ENCODE measurements at places on chromosomes 6 and 20. TPM values are rescaled to one million over a fixed set of nuclear protein-coding genes. Genes with fewer than 3 reads are reported as not detected.

Gene DLK2
- total RNA-seq = 3.2 TPM

Gene PRPH2
- total RNA-seq = 0.91 TPM

Gene NKX2-2
- not detected for total RNA-seq

Gene PNLDC1
- total RNA-seq = not detected

Gene SLC26A8
- total RNA-seq = 0.18 TPM

Gene PPIL6
- total RNA-seq = 2.9 TPM

Gene BTNL2
- total RNA-seq = not detected

Gene PBOV1
- total RNA-seq = not detected

Gene NFYA
- 33.2 TPM for total RNA-seq

Gene FOXS1
- total RNA-seq = not detected

Gene SMAP1
- total RNA-seq = 21.9 TPM

Gene DDX43
- 0.94 TPM for total RNA-seq

Gene RIPOR2
- total RNA-seq = 12.1 TPM

Gene CRYBG1
- total RNA-seq = 107 TPM

Gene NKAPL
- total RNA-seq = 1.4 TPM

Gene CLIC5
- total RNA-seq = 8.0 TPM

Gene AIF1
- 6.7 TPM for total RNA-seq

Gene TMEM217
- total RNA-seq = 1.2 TPM

Gene KIF13A
- 57.7 TPM for total RNA-seq

Gene BPIFB1
- total RNA-seq = 0.65 TPM

Gene CFAP206
- 1.3 TPM for total RNA-seq

Gene RIMS1
- total RNA-seq = 5.2 TPM

Gene KHDRBS2
- total RNA-seq = 0.89 TPM

Gene MED23
- 37.7 TPM for total RNA-seq

Gene MEP1A
- total RNA-seq = not detected

Gene PPP1R3G
- 2.9 TPM for total RNA-seq

Gene ZBTB22
- 24.2 TPM for total RNA-seq

Gene UNC93A
- total RNA-seq = not detected

Gene TPBG
- total RNA-seq = 19.8 TPM

Gene PTCRA
- 0.55 TPM for total RNA-seq

Gene DZANK1
- total RNA-seq = 7.1 TPM

Gene BTBD9
- total RNA-seq = 42.5 TPM

Gene SGK1
- 46.3 TPM for total RNA-seq

Gene SUPT3H
- 17.8 TPM for total RNA-seq

Gene EFCAB8
- total RNA-seq = 1.0 TPM

Gene GNRH2
- 1.5 TPM for total RNA-seq

Gene SNPH
- total RNA-seq = 6.0 TPM

Gene B3GAT2
- total RNA-seq = not detected

Gene ABHD12
- 105 TPM for total RNA-seq

Gene CLPSL1
- not detected for total RNA-seq

Gene ARG1
- total RNA-seq = not detected

Gene HLA-DMA
- 65.3 TPM for total RNA-seq

Gene HLA-DQB1
- total RNA-seq = 6.3 TPM

Gene NHLRC1
- total RNA-seq = 4.1 TPM

Gene PLA2G7
- 4.6 TPM for total RNA-seq

Gene TRIM38
- total RNA-seq = 20.2 TPM

Gene C6orf15
- total RNA-seq = not detected

Gene MICAL1
- total RNA-seq = 54.4 TPM

Gene BPIFB2
- total RNA-seq = not detected

Gene PNPLA1
- total RNA-seq = 0.21 TPM

Gene PPDPF
- total RNA-seq = 507 TPM

Gene ZNF165
- 1.6 TPM for total RNA-seq

Gene REV3L
- 60.5 TPM for total RNA-seq

Gene HDAC2
- total RNA-seq = 78.1 TPM

All from ureter (tissue), 1 donor.